ENCODE measurements at places on chromosomes 4 and X.

DNA sequence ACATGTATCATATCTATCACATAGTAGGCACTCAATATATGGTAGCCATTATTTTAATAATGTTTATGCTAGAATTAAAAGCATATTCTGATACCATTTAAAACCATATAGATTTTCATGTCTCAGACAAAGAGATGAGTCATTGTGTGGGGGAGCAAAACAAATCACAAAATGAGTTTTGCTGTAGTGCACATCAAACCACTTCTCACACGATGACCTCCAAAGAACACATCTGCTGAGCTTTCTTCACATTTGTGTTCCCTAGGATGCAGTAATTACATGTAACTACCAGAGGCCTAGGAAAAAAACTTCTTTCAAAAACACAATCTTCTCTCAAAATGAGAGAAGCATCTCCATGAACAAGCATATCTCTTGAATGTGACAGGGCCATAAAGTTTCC lies 56.1 kb upstream of the BRS3 start:
- DNase-seq = no peak

GRCh38 chr4:177555007-177555574 lies 112.9 kb upstream of the AGA start:
- DNase-seq = peak; percentile 32

DNA sequence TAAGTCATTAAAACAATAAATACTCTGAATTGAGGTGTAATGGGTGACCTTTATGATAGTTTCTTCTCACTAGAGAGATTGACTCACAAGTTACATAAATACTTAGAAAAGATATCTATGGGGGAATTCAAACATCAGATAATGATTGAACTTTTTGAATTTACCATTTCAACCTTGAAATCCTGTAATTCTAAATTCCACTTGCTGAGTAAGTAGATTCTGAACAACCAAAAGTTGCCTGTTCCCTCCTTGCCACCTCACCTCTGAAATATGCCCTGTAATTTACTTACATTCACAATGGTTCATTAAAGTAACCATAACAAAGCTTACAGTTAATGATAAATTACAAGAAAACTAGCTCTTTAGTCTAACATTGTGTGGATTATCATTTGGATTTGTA lies 43.3 kb upstream of the SLC39A8 start:
- DNase-seq = no peak

GRCh38 chr4:38470735-38471262 lies 193.2 kb upstream of the KLF3 start:
- DNase-seq = no peak

DNA sequence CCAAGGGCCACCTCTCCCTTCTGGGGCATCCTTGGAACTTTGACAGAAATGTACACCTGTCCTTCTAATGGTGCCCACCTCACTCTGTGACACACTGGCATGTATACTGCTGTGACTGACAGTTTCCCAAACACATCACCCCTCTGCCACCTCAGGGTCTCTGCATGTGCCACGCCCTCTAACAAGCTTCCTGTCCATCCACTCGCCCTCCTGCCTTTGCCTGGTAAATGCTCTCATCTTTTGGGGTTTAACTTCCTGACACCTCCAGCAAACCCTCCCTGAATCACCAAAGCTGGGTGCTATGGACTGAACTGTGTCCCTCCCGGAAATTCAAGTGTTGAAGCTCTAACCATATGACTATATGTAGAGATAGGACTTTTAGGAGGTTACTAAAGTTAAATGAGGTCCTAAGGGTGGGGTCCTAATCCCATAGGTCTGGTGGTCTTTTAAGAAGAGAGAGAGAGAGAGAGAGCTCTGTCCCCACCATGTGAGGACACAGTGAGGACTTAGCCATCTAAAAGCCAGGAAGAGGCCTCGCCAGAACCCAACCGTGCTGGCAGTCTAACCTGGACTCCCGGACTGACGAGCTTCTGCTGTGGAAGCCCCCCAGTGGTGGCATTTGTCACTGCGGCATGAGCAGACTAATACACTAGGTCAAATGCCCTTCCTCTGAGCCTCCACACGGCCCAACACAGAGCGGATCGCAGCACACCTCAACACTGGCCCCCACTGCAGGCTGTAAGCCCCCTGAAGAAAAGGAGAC lies 95.6 kb downstream of the AFAP1 start:
- DNase-seq = peak; percentile 65

DNA sequence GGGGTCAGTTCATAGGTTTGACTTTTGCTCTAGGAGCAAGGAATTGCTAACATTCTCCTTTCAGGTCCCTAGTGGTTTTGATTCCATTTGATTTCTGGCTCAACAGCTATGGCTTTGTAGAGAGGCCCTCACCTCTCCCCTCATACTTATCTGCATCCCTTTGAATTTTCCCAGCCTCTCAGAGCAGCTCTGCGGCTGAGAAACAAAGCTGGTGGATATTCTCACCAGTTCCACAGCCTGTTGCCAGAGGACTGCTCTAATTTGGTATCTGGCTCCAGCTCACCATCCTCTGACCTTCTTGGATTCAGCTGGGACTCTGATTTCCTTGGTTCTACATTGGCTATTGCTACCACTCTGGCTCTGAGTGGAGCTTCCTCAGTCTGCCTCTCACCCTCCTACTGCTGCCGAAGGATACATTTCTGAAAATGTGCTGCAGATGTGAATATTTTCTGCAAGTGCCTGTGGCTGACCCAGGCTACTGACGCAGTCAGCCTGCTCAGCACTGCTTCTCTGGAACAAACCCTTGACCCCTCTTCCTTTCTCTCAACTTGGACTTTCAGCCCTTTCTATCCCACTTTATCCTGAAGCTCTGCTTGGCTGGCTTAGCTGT lies 110.9 kb upstream of the ENPEP start:
- DNase-seq = no peak

GRCh38 chr4:52298444-52298843 lies 247.3 kb downstream of the SPATA18 start:
- DNase-seq = no peak

DNA sequence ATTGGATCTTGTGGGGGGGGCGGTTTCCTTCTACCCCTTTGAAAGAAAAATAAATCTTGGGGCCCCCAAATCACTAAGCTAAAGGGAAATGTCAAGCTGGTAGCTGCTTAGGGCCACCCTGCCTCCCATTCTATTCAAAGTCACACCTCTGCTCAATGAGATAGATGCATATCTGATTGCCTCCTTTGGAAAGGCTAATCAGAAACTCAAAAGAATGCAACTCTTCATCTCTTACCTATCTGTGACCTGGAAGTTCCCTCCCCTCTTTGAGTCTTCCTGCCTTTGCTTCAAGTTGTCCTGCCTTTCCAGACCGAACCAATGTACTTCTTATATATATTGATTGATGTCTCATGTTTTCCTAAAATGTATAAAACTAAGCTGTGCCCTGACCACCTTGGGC lies 7.0 kb downstream of the C4orf51 start:
- no peak for DNase-seq

GRCh38 chrX:68846536-68846935 lies 17.7 kb downstream of the EFNB1 start:
- no peak for DNase-seq

DNA sequence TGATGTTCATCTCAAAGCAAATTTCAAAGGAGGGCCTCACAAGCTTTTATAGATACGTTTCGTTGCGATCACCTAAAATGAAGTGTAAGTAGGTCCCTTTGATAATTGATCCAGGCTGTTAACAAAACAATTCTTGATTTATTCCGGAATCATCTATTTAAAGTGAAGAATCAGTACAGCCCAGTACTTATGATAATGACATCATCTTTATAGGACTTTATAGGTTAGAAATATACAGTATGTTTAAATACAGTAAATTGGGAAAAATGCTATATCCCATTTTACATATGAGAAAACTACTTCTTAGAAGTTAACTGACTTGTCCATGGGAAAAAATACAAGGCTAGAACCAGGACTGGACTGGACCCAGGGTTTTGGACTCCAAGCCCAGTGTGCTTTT lies 3.7 kb downstream of the PTCHD1 start:
- no peak for DNase-seq

DNA sequence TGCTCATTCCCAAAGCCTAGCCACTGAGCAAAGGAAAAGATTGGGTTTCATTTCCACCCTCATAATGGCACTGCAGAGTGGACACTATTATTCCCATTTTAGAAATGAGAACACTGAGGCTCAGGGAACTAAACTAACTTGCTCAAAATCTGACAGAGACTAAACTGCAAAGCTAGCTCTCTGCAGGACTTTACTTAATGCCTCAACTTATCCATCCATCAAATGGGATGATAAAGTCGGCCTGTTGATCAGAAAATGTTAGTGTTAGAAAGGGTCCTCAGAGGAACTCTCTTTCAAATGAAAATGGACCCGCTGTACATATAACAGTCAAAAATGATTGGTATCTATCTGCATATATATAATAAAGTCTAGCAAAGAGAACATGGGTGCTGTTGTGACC lies 186.8 kb downstream of the QDPR start:
- DNase-seq = no peak

DNA sequence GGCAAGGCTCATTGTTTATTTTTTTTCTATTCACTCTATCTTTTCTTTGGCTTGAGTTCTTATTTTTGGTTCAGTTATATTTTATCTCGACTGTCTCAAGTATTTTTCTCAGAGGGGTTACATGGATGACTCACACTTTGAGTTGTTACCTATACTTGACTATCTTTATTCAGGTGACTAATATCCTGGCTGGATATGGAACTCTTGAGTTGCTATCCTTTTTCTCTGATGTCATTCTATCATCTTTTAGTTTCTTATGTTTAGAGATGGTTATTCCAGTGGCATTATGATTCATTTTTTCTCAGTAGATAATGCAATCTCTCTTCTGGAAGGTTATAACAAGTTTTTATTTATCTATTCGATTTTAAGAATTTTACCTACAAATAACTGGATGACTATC lies 117.9 kb downstream of the COX18 start:
- DNase-seq = no peak

GRCh38 chr4:108834835-108835384 lies 72.1 kb upstream of the ETNPPL start:
- DNase-seq = peak; percentile 6

GRCh38 chr4:184941671-184942418 lies 76.4 kb upstream of the HELT start:
- no peak for DNase-seq

DNA sequence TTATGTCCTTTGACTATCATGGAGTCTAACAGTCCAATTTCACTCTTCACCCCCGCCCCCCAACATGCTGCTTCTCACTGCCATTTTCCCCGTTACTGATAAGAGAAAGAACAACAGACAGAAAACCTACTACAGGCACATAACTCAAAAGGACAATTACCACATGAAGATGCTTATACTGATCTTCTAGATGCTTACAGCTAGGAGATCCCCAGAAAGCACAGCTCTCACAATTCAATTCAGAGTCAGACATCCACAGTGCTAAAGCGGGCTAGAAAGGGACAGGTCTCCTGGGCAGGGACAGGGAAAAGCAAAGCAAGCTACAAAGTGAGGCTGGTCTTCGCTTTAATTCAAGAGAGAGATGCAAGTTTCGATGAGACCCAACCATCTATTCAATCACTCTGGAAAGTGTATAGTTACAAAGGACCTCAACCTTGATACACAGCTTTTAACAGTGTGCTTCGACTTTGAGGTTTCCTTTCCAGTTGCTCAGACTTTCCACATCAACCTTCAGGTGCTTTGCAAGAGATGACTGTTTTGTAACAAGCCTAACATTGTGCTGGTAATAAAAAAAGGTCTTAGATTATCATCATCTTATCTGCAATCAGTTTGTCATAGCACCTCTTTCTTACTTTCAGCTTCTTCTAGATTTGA lies 60.9 kb downstream of the LEF1 start:
- DNase-seq = no peak

GRCh38 chr4:39763714-39764572 lies 66.0 kb downstream of the UBE2K start:
- peak; percentile 42 for DNase-seq

DNA sequence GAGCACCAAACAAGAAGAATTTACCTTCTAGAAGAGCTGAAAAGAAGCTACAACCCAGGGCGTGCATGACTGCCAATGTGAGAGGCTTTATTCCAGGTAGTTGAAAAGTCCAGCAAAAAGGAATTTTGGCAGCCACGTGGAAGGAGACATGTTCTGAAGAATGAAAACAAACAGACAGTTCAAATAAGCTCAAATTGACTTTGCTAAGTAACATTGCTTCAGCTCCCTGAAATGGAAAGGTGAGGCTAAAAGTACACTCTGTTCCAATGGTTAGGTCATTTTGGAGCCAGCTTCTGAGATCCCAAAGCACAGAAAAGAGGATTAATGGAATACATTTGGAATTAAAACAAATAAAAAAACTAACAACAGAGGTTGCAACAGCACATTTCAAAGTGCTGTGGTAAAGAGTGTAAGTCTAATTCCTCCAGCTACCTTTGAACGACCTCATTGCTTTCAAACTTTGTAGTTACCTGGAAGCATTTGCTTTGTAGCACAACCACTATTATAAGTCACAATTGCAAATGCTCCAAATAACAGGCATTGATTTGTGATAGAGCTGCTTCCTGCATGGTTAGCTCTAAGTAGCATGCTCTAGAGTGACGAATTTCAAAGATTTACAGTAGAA lies 405.3 kb upstream of the EDA2R start:
- DNase-seq = no peak

- no peak for DNase-seq
Measured at GRCh38 chrX:7024850-7025249, 122.7 kb upstream of the STS start.

- peak; percentile 26 for DNase-seq
Measured at GRCh38 chrX:135484641-135485289, 35.7 kb upstream of the INTS6L start.

GRCh38 chrX:2498781-2499302 lies 1.9 kb downstream of the DHRSX start:
- no peak for DNase-seq

GRCh38 chr4:7787067-7787466 lies 152.6 kb downstream of the AFAP1 start:
- no peak for DNase-seq

Data from GM10248 (cell line).